Testis (tissue), 5 donors: ENCODE measurements at places on chromosomes 5 and 9. TPM values are rescaled to one million over a fixed set of nuclear protein-coding genes. Genes with fewer than 3 reads are reported as not detected.
A peak's percentile ranks its signal among the peaks of the same experiment; 100 is the strongest.

DNA sequence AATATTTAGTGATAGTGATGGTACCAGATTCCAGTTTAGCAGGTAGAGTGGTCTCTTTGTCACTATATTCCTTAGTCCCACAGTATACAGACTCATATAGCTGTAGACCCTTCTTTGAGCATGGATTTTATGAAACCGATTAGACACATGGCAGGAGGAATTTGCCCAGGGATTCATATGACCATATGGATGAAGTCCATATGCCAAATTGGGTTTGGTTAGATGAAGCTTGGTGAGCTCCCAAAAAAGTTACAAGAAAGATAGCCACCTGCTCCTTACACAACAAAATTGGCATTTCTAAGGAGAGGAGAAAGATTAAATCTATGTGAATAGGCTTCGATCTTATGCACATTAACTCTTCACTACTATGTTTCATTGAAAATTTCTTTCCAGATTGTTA is 211.4 kb downstream of the CWC27 start:
- DNase-seq: no peak

- no peak for DNase-seq
These were observed 42.5 kb downstream of the SEMA4D start for GRCh38 chr9:89455356-89455824.

- DNase-seq: no peak
These were observed 21.7 kb upstream of the ACTBL2 start for GRCh38 chr5:57504357-57504756.

Gene CD180
- 0.08 TPM for total RNA-seq

Gene ANKRD18B
- 33.6 TPM for total RNA-seq

Gene PKN3
- 7.2 TPM for total RNA-seq

DNA sequence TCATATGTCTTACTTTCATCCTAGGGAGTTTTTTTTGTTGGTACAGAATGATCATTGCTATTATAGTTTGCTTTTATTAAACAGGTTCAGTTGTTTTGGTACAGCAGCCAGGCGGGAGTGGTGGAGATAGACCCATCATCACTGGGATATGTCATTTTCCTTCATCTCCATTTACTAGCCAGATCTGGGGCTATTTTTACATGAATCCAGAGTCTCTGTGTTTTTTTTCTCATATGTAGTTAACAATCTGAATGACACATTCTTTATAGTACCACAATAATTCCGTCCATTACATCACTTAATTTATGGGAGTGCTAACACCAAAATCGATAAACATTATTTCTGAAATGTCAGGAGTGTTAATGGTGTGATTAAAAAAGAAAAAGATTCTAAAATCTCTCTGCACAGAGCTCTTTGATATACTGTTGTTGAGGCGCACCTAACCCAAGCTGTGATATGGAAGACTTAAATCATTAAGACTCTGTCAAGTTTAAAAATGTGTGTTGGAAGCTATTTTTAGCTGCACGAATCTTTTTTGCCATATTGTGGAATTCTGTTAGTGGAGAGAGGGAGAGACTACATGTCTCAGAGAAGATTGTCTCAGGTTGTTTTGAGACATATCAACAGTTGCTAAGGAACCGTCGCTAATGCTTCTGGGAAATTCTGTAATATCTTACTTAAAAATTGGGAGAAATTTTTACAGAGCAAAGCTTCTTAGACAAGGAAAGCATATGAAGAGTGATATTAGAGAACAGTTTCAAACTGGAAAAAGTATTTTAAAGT is 59.6 kb downstream of the RPS23 start:
- DNase-seq: no peak

GRCh38 chr9:116204252-116204882 is 50.8 kb downstream of the PAPPA start:
- DNase-seq: no peak

Gene ADAMTS12
- total RNA-seq: 7.5 TPM

DNA sequence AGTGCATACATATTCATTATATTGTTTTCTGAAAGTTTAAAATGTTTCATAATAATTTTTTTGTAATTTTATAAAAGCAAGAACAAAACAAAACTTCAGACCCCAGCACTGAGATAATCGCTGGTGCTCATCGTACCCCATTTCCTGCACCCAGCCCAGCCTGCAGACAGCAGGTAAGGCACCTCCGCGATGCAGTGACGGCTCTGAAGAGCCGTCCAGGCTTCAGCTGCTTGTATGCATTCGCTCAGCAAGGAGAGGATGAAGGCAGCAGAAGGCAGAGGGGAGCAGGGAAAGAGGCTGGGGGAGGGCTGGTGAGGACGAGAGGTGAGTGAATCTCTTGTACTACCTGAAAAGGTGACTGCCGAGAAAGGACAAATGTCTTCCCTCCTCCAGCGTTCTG is 153.5 kb downstream of the TTLL11 start:
- DNase-seq: no peak

GRCh38 chr5:139383275-139383992 is at the start of gene SLC23A1:
SLC23A1 (minus strand) TSS chr5:139383297; CDS start chr5:139383253, 44 bp downstream.
- no peak for DNase-seq

Gene ADAMTSL2
- 9.4 TPM for total RNA-seq

GRCh38 chr5:3251784-3252183 is 343.8 kb upstream of the IRX1 start:
- DNase-seq: no peak

GRCh38 chr5:93800988-93801811 is 59.8 kb upstream of the POU5F2 start:
- DNase-seq: peak; percentile 22

DNA sequence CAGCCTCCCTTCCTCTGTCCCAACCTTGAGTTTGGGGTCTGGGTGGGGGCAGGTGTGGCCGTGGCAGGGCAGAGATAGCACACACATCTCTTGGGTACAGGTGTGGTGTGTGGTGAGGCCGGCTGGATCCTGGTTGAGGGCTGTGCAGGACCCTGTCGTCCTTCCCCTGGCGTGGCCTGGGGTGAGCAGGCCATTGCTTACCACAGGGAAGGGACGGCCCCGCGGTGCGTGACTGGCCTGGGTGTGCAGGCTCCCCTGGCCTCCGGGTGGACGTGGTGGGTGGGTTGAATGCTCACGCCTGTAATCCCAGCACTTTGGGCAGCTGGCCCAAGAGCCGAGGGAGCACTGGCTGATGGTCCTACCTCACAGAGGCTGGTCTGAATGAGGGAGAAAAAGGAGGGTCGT is 1.2 kb downstream of the ARRDC1 start:
- no peak for DNase-seq

- DNase-seq: no peak
These were observed 394.1 kb downstream of the ZNF608 start for GRCh38 chr5:124352312-124352711.

GRCh38 chr5:176503496-176503895 is 33.7 kb downstream of the RNF44 start:
- DNase-seq: no peak

- DNase-seq: no peak
These were observed 155.0 kb upstream of the MVB12B start for GRCh38 chr9:126171641-126172040.

Gene HAVCR1
- total RNA-seq: 1.7 TPM

Gene C7
- 165 TPM for total RNA-seq

Gene CCDC152
- total RNA-seq: 2.4 TPM

GRCh38 chr5:54558362-54558761 is 40.8 kb downstream of the SNX18 start:
- DNase-seq: no peak

Gene ZSWIM6
- total RNA-seq: 16.5 TPM

Gene PCDHA11
- total RNA-seq: 4.6 TPM

- DNase-seq: no peak
These were observed 19.7 kb downstream of the FNBP1 start for GRCh38 chr9:130023144-130023787.

DNA sequence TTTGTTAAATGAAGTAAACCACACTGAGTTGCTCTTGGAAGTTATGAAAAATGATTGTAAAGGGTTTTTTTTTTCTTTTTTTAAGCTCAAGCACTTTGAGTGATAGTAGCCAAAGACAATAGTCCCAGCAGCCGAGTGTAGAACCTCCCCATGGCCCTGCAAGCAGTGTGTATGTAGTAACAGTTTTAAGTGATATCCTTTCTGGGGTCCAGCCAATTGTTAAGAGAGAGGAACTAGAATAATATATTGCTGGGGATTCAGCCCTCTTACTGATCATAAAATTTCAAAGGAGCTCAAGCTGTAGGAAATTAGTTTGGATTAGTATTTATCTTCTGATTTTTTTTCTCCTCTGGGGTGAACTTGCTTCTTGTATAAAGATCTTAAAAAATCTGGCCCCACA is 43.2 kb downstream of the NPR3 start:
- DNase-seq: no peak

- DNase-seq: no peak
These were observed 138.2 kb upstream of the MINAR2 start for GRCh38 chr5:129609710-129610109.

Gene TNFSF8
- 0.63 TPM for total RNA-seq

DNA sequence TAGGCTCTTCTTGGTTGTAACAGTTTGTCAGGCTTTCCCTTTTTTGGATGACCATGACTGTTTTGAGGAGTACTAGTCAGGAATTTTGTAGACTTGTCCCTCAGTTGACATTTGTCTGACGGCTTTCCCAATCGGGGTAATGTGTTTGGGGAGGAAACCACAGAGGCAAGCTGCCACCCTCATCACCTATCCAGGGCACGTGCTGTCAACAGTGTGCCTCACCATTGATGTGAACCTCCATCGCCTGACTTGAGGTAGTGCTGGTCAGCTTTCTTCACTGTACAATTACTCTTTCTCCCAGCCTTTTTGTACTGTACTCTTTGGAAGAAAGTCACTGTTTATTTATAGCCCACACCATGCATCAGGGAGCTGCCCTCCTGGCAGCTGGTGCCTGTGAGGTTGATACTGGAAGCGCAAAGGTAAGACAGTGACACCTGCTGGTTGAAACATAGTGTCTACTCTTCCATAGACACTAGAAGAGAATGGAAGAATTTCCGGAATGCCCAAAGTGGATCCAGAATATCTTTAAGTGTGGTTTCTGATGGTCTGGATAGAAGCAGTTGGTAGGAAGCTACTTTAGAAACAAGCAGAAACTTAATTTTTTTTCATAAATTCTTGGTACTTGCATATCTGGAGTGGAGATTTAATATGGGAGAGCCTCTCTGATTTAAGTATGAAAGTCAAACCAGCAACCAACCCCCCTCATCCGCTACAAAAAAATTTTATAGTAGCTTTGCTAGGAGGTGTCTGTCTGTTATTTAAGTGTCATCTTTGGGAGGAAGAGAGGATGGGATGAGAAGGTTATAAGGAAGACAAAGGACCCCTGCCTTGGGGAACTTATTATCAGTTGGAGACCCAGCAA is 69.3 kb downstream of the SNX30 start:
- peak; percentile 69 for DNase-seq
